Activated B cell treated with CpG ODN at 0.5 μM for 24 hours (primary cell): ENCODE measurements at places on chromosomes 5 and 9.

DNA sequence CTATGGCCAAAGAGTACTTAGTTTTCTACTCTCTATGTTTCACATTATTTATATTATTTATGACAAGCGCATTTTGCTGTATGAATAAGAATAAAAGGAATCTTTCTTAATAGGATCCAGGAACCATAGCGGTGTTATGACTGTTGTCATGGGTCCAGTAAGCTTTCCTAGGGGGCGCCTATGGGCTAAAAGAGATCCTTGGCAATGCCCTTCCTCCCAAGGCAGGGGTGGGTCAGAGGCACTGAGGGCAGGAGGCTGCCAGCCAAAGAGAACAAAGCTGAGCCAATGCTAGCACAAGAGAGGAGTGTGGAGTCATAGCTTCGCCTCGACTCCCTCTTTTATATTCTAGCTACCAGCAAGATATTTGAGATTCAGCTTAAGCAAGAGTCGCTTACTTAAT lies 98.4 kb upstream of the GNAQ start:
- no peak for DNase-seq

GRCh38 chr5:113040672-113041260 lies 64.2 kb downstream of the DCP2 start:
- DNase-seq, result no peak

GRCh38 chr5:148620696-148621095 lies 33.6 kb downstream of the HTR4 start:
- no peak for DNase-seq

DNA sequence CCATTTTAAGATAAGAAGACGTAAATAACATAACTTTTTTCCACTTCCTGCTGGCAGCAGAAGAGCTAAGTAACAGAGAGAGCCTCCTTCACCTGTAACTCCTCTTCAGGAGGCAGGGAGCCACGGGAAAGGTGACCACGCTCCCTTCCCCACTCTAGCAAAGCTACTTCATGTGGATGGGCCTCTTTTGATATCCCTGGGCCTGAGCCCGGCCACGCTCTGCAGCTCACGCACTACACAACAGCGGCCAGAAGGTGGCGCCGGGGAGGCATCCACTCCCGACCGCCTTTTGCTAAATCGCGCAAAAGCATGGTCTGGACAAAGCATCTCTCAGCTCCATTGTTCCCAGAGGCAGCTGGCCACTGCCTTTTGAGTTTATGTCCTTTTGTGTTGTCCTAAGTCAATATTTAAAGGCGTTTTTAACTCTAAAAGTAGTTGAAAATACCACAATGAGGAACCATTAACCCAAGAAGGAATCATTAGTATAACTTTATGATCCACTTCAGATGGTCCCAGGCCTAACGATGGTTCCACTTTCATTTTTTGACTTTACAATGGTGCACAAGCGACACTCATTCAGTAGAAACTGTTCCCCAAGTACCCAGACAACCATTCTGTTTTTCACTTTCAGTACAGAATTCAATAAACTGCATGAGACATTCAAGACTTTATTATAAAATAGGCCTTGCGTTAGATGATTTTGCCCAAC lies 23.6 kb downstream of the CMBL start:
- peak; percentile 73 for DNase-seq

- DNase-seq, result no peak
Measured at GRCh38 chr5:144209361-144209760, 38.7 kb downstream of the KCTD16 start.

DNA sequence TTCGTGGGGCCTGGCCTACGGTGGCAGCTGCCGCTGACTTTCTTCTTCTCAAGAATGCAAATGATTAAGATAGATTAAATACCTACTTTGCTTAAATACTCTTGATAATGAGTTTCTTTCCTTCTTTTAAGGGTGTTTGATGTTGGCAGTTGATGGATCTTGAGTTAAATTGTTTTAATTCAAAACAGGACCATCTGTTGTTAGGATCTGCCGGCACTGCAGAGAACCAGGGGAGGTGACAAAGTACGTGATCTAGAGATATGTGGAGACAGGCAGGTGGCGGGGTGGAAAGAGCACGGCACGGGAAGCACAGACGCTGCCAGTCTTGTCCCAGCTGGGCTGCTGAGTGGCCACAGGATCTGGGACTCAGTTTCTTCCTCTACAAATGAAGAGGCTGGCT lies 37.9 kb downstream of the MED27 start:
- DNase-seq, result no peak

- DNase-seq, result no peak
Measured at GRCh38 chr5:180137401-180138213, 66.0 kb upstream of the RNF130 start.

DNA sequence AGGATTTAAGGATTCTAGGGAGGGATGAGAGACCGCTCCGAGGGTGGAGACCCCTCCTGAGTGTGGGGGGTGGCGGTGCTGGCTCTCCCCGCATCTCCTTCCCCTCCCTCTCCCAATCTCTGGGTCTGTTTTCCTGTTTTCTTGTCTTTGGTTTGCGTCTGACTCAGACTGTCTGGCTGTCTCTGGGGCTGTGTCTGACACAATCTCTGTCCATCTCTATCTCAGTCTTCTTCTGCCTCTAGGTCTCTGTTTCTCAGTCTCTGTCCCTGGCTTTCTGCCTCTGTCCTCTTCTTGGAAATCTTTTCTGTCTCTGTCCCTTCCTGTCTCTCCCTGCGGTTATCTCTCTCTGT lies 196 bp upstream of the GRM6 start:
- no peak for DNase-seq

- no peak for DNase-seq
Measured at GRCh38 chr9:38016375-38017135, 52.5 kb downstream of the SHB start.

- DNase-seq, result no peak
Measured at GRCh38 chr9:114330636-114331035, 967 bp downstream of the ORM2 start.

DNA sequence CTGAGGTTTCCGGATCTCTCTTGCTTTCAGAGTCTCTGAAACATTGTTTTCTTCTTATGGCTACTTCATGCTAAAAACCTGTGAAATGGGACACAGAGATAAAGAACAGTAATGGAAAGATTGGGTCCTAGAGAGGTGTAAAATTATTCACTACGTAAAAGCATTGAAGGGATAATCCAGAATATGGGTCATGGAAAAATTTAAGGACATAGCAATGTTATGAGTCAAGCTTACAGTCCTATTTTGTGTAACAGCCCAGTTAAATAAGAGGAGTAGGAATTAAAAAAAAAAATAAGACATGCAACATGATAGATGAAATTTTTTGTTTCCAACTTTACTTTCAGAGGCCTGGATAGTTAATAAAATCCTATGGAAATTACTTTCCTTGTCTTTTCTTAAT lies 61.9 kb upstream of the ELL2 start:
- DNase-seq, result no peak

DNA sequence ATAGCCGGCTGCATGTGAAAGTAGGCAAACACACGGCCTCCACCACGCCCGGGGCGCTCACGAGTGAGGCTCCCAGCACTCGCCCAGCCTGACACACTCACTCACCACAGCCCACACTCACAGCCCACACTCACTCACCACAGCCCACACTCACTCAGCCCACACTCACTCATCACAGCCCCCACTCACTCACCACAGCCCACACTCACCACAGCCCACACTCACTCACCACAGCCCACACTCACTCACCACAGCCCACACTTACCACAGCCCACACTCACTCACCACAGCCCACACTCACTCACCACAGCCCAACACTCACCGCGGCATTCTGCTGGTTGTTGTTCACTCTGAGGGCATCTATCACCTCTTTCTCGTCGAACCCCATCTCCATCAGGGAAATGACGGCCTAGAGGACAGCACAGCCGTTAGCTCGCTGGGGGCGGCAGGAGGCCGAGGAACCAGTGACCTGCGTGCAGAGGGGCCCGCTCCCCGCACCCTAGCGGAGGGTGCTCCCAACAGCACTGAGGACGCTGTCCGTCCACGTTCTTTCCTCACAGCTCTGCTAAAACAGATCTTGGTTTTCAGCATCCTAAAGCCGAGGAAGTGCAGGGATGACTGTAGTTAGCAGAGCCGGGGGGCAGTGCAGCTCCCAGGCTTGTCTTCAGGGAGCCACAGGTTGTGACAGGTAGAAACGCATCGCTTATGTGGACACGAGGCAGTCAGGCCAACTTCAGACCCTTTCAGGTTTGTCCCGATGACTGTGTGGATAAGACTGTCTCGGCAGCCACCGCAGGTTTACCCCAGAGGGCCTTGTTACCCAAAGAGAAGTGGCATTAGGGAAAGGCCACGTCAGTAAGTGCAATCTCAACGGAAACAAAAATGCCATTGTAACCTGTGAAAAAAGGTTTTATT lies 21.6 kb downstream of the UBAC1 start:
- DNase-seq, result no peak

DNA sequence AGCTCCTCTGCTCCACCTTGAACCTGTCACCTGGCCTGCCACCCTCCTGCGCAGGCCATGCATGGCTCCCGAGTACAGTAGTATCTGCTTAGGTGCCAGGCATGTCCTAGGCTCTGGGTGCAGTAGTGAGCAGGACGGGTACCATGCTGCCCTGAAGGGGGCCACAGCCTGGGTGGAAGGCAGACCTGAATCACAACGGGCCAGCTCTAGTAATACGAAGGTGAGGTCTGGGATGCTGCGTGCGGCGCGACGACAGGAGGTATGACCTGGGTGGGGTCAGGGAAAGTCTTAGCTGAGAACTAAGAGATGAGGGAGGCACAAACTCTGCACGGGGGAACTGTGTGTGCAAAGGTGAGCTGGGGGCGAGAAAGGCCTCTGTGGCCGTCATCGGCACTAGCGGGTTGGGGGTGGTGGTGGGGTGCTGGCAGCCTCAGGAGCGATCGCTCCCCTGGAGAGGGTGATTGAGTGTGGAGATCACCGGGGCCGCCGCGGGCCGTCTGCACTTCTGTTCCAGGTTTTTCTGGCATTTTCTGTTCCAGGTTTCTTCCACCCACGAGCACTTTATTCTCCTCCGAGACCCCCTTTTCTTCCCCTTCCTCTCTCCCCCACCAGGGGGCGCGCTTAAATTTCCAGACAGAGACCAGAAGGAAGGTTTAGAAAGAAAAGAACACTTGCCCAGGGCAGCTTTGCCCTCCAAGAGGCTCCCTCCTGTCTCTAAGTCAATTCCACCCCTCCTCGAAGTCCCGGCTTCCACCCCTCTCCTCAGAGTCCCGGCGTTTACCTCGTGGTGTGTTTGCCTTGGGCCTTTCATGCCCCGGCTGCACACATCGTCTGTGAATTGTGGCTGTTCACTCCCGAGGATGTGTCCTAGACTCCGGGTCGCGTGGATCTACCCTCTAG lies 15.1 kb downstream of the PDLIM4 start:
- DNase-seq, result peak; percentile 66

DNA sequence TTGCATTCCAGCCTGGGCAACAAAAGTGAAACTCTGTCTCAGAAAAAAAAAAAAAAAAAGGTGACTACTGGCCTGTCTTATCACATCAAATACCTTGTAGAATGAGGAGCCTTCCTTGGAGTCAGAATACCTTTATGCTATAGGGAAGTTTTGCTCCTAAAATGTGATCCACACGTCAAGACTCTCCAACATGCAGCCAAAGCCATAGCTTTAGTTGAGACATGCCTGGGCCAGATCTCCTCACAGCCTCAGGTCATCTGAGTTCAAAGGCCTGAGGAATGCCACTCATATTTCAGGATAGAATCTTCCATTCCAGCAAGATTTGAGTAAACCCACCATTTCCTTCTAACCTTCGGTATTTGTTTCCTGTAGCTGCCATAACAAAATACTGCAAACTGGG lies 13.7 kb upstream of the SOWAHA start:
- DNase-seq, result no peak

DNA sequence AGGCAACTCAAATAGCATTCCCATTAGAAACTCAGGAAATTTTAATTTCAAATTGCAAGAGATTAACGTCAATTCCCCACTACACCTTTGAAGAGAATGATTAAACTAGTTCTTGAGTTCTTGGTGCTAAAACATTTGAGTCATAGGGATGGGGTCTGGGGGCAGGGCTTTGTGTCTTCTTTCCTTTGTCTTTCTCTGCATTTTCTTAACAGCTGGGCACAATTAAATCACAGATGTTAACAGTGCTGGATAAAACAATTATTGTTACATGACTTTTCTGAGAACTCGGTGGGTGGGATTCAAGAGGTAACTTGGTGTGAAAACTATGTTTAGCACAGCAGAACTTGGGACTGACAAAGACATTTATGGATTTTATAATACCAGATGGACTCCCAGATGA lies 351.9 kb upstream of the TNC start:
- no peak for DNase-seq

- no peak for DNase-seq
Measured at GRCh38 chr5:41788941-41789368, 81.3 kb downstream of the OXCT1 start.

DNA sequence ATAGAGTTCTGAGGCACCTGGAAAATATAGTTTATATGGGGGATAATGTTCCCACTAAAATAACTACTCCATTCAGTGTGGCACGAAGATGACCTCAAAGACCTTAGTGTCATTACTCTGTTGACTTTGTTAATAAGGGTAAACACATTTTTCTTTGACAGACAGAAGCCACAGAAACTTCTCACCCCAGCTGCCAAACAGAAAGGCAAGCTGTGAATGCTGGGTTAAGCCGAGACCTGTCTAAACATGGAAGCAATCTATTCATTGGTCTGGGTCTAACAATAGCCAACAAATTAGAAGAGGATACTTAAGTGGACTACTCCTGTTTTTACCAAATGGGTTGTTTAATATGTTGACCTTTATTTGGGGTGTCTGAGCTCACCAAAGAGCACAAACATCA lies 171.4 kb downstream of the TLE1 start:
- DNase-seq, result no peak

DNA sequence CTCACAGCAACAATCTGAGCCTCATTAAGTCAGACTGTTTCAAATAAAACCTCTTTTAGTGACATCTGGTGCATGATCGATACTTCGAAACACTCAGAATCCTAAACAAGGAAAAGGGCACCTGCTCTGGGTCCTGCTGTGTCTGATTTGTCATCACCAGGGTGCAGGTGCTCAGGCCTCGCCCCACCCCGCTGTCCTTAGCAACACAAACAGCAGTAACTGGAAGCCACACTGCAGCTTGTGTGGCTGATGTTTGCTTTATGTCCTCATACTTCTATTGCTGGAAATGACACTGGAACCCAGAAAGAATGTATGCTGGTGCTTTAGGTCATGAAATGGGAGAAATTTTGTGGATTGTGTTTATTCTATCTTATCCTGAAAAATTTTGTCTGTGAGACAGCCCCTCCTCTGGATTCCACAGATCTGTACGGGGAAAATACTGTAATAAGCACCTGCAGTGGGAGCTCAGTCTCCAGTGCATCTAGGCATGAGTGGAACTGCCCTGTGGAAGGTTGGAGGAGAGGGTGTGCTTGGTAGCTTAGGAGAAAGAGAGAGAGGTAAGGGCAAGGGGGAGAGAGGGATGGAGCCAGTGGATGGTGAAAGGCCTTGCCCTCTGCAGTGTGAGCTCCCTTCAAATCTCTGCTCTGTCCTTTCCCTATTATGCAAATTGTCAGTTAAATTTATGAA lies 284.2 kb downstream of the SMARCA2 start:
- DNase-seq, result no peak

- DNase-seq, result no peak
Measured at GRCh38 chr5:130705368-130705767, 459.7 kb downstream of the HINT1 start.

- no peak for DNase-seq
Measured at GRCh38 chr5:59532979-59533729, 360.4 kb downstream of the PDE4D start.
